ENCODE measurements at places on chromosomes 4 and X.

- no peak overlapping the region for H3K4me3 ChIP-seq
- peaks cover 25% of the 10 kb centered on the region for H3K27me3 ChIP-seq
- no peaks in the 10 kb centered on the region for H3K36me3 ChIP-seq
- peak; percentile 48 for DNase-seq
- no peak overlapping the region for H3K27ac ChIP-seq
Observed at GRCh38 chr4:6332042-6332668, 62.5 kb downstream of the WFS1 start.

GRCh38 chrX:17759990-17760389 lies 22.7 kb downstream of the SCML1 start:
- no peak overlapping the region for H3K4me3 ChIP-seq
- H3K36me3 ChIP-seq, result no peaks in the 10 kb centered on the region
- H3K27me3 ChIP-seq, result no peaks in the 10 kb centered on the region
- H3K27ac ChIP-seq, result no peak overlapping the region
- no peaks in the 10 kb centered on the region for H3K4me1 ChIP-seq

DNA sequence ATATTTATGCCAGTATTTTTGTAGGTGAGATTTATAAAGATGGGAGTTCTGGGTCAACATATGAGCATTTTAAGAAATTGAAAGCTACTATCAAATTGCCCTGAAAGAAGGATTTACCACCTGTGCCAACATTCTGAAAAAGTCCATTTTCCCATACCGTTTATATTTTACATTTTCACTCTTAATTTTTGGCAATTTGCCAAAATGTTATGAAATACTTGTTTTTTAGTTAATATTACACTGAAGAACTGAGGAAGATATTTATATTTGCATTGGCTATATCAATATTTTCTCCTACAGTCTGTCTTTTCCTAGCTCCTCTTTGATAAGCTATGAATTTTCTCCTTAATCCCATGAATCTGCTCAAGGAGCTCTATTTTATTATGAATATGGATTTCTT lies 52.4 kb downstream of the DCHS2 start:
- DNase-seq, result no peak
- H3K4me1 ChIP-seq, result no peaks in the 10 kb centered on the region
- peaks cover 3% of the 10 kb centered on the region for H3K27me3 ChIP-seq
- no peaks in the 10 kb centered on the region for H3K36me3 ChIP-seq
- H3K27ac ChIP-seq, result no peak overlapping the region
- no peak overlapping the region for H3K4me3 ChIP-seq

DNA sequence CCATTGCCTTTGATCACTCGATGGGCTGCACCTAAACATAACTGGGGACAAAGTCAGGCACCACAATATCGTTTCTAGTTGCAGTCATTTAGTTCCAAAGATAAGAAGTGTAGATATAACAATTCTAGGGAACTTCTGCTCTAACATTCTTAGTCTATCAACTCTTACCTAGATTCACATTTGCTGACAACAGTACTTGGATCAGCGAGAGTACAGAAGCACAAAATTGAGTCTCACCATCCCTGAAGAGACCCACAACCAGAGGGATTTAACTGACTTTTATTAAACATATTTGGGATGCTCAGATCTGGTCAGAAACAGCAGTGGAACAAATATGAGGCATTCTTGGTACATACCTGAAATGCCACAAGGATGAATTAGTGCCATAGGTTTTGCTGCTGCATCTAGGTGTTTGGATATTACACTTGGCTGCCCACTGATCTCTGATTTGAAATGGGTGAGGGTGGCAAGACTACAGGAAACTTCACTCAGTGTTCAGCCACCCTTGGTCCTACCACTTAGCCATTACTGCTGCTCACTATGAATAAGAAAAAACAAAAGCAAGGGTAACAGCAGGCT lies 28.9 kb upstream of the HUWE1 start:
- no peak overlapping the region for H3K4me3 ChIP-seq
- H3K36me3 ChIP-seq, result peaks cover 2% of the 10 kb centered on the region
- DNase-seq, result no peak
- no peaks in the 10 kb centered on the region for H3K27me3 ChIP-seq
- no peaks in the 10 kb centered on the region for H3K4me1 ChIP-seq
- H3K27ac ChIP-seq, result no peak overlapping the region

DNA sequence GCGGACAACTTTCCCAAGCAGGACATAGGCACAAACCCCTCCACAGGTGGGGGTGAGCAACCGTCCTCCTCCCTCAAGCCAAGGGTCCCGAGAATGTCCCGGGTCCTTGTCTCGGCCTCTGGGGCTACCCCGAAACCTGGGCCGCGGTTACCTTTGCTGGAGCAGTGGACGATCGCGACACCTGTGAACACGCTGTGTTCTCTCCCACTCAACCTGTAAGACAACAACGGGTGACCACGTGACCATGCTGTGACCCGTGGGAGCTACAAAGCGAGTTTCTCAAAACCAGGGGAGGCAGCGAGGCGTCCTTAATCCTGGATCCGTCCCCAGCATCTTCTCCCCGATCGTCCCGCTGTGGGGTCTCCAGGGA lies 17.9 kb downstream of the ASMTL start:
- no peak overlapping the region for H3K4me3 ChIP-seq
- DNase-seq, result no peak
- peaks cover 31% of the 10 kb centered on the region for H3K36me3 ChIP-seq
- H3K4me1 ChIP-seq, result no peaks in the 10 kb centered on the region
- H3K27me3 ChIP-seq, result no peaks in the 10 kb centered on the region
- no peak overlapping the region for H3K27ac ChIP-seq

DNA sequence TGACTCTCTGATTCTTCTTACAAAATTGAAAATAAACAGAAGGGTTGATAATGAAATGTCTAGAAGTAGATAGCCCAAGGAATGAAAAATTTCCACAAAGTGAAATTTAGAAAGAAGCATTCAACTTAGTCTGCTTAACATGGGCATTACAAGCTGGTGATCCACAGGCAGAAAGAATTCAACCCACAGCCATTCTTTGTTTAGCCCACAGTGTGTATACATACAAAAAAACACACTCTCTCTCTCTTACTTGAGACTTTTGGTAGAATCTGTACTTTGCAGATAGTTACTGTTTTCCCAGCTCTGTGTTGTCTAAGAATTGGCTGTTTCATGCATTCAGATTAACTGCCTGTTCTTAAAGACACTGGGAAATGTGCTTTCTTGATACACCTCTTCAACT lies 159.8 kb downstream of the SLC4A4 start:
- no peak overlapping the region for H3K4me3 ChIP-seq
- H3K27me3 ChIP-seq, result no peaks in the 10 kb centered on the region
- H3K27ac ChIP-seq, result peak overlapping the region; percentile 21
- peaks cover 53% of the 10 kb centered on the region for H3K36me3 ChIP-seq
- no peak for DNase-seq
- peaks cover 22% of the 10 kb centered on the region for H3K4me1 ChIP-seq

- no peaks in the 10 kb centered on the region for H3K36me3 ChIP-seq
- H3K27ac ChIP-seq, result no peak overlapping the region
- no peaks in the 10 kb centered on the region for H3K27me3 ChIP-seq
- no peak for DNase-seq
- H3K4me3 ChIP-seq, result no peak overlapping the region
Observed at GRCh38 chr4:102399021-102399420, 53.7 kb upstream of the SLC39A8 start.

DNA sequence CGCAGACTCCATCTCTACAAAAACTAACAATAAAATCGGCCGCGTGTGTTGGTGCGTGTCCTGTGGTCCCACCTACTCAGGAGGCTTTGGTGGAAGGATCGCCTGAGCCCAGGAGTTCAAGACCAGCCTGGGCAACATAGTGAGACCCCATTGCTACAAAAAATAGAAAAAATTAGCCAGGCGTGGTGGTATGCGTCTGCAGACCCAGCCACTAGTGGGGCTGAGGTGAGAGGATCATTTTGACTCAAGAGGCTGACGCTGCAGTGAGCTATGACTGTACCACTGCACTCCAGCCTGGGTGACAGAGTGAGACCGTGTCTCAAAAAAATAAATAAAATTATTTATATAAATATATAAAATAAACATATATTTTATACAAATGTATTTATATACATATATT lies 22.3 kb downstream of the ASMTL start:
- no peaks in the 10 kb centered on the region for H3K27me3 ChIP-seq
- H3K27ac ChIP-seq, result no peak overlapping the region
- no peak overlapping the region for H3K4me3 ChIP-seq
- peaks cover 19% of the 10 kb centered on the region for H3K36me3 ChIP-seq
- no peaks in the 10 kb centered on the region for H3K4me1 ChIP-seq
- DNase-seq, result no peak

DNA sequence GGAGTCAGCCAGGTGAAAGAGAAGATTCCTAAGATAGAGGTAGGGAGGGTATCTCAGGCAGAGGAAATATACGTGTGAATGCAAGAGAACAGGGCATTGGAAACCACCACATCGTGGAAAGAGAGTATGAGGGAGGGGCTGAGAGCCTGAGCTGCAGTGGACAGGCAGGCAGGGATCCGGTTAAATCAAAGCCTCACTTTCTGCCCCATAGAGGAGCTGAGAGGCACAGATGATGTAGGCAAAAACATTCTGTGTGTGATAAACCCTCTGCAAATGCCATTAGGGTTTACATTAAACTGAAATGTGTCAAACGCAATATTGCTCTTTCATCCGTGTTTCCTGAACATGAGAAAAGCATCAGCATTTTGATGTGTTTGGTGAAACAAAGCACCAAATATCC lies 298.1 kb upstream of the TAPT1 start:
- H3K4me3 ChIP-seq, result no peak overlapping the region
- H3K27ac ChIP-seq, result no peak overlapping the region
- H3K4me1 ChIP-seq, result no peaks in the 10 kb centered on the region
- H3K36me3 ChIP-seq, result no peaks in the 10 kb centered on the region
- H3K27me3 ChIP-seq, result peaks cover 9% of the 10 kb centered on the region

- H3K27ac ChIP-seq, result no peak overlapping the region
- H3K27me3 ChIP-seq, result no peaks in the 10 kb centered on the region
- no peak for DNase-seq
- no peak overlapping the region for H3K4me3 ChIP-seq
Observed at GRCh38 chr4:109864134-109864533, 16.2 kb downstream of the LRIT3 start.

GRCh38 chr4:25213347-25213979 lies 20.4 kb upstream of the PI4K2B start:
- no peak overlapping the region for H3K27ac ChIP-seq
- DNase-seq, result no peak
- H3K27me3 ChIP-seq, result no peaks in the 10 kb centered on the region
- peaks cover under 1% of the 10 kb centered on the region for H3K36me3 ChIP-seq

- H3K4me1 ChIP-seq, result peaks cover 10% of the 10 kb centered on the region
- no peak overlapping the region for H3K4me3 ChIP-seq
- peaks cover 5% of the 10 kb centered on the region for H3K36me3 ChIP-seq
- H3K27ac ChIP-seq, result no peak overlapping the region
- no peaks in the 10 kb centered on the region for H3K27me3 ChIP-seq
- no peak for DNase-seq
Observed at GRCh38 chr4:123826896-123827295, 430.3 kb downstream of the SPRY1 start.

GRCh38 chr4:168841000-168841671 lies 168.9 kb downstream of the CBR4 start:
- H3K27ac ChIP-seq, result no peak overlapping the region
- peaks cover 14% of the 10 kb centered on the region for H3K36me3 ChIP-seq
- no peak for DNase-seq
- H3K27me3 ChIP-seq, result no peaks in the 10 kb centered on the region

DNA sequence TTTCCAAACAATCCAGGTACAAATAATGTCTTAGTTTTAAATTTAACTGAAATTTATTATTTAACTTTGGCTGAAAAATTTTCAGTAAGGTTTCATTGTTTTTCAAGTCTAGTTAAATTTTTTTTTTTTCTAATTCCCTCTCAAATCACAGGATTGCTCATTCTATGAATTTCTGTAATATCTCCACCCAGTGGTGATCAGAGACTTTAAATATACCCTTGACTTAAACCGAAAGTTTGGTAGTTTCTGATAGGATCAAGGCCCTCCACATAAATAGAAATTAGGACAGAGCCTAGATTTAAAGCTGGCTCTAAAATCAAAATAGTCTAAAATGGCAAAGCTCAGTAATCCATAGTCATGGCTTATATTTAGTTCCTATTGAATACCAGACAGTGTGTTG lies 175.4 kb downstream of the TBCK start:
- no peaks in the 10 kb centered on the region for H3K27me3 ChIP-seq
- peaks cover 2% of the 10 kb centered on the region for H3K36me3 ChIP-seq
- no peak overlapping the region for H3K27ac ChIP-seq
- H3K4me3 ChIP-seq, result no peak overlapping the region
- DNase-seq, result no peak
- no peaks in the 10 kb centered on the region for H3K4me1 ChIP-seq

DNA sequence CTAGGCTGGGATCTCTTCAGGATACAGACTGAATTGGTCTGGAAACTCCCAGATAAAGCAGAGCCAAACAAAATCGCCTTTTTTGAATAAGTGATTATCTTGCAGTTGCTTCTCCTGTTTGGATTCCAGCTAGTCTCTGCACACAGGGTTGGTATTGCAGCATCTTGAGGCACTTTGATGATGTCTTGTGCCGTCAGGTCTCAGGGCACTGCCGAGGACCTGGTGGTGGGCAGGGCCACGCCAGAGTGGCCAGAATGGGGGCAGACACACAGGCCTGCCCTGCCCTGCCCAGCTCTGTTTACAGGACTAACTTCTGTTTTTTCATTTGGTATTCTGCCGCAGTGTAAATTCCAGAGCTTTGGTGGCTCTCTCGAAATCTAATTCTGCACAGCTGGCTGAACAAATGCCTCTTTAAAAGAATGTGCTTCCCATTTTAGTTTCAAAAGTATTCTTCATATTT lies 276.1 kb downstream of the NR3C2 start:
- H3K36me3 ChIP-seq, result no peaks in the 10 kb centered on the region
- no peak overlapping the region for H3K27ac ChIP-seq
- H3K4me3 ChIP-seq, result no peak overlapping the region

DNA sequence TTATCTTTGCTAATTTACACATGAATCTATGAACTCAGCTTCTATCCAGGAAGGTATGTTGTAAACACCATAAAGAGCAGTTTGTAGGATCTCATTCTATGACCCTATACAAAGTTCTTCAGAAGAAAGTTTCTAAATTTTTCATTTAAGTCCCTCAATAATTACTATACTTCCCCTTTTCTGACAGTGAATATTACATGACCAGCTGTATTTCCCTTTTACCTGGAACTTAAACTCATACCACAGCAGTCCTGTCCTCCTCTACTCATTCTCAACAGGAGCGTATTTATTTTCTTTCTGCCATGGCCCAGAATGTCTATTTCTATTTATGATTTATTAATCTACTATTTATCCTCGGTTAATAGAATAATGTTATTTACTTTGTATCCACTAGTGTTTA lies 15.8 kb downstream of the RASGEF1B start:
- peaks cover 9% of the 10 kb centered on the region for H3K4me1 ChIP-seq
- H3K27ac ChIP-seq, result no peak overlapping the region
- H3K4me3 ChIP-seq, result no peak overlapping the region
- peaks cover 18% of the 10 kb centered on the region for H3K36me3 ChIP-seq
- H3K27me3 ChIP-seq, result no peaks in the 10 kb centered on the region
- no peak for DNase-seq
